Type B pancreatic cell (in vitro differentiated cells): ENCODE measurements at places on chromosomes 2 and 18. TPM values are rescaled to one million over a fixed set of nuclear protein-coding genes. Genes with fewer than 3 reads are reported as not detected.

Gene LTBP1
- total RNA-seq = 24.8 and 53.3 TPM in 2 replicates

Gene PGAP1
- 16.2 and 45.1 TPM in 2 replicates for total RNA-seq

Gene PDE11A
- total RNA-seq = 0.67 and 2.0 TPM in 2 replicates

Gene KIAA2012
- 0.12 and 1.3 TPM in 2 replicates for total RNA-seq
